ENCODE measurements at places on chromosomes 1 and 21.
A peak's percentile ranks its signal among the peaks of the same experiment; 100 is the strongest.

DNA sequence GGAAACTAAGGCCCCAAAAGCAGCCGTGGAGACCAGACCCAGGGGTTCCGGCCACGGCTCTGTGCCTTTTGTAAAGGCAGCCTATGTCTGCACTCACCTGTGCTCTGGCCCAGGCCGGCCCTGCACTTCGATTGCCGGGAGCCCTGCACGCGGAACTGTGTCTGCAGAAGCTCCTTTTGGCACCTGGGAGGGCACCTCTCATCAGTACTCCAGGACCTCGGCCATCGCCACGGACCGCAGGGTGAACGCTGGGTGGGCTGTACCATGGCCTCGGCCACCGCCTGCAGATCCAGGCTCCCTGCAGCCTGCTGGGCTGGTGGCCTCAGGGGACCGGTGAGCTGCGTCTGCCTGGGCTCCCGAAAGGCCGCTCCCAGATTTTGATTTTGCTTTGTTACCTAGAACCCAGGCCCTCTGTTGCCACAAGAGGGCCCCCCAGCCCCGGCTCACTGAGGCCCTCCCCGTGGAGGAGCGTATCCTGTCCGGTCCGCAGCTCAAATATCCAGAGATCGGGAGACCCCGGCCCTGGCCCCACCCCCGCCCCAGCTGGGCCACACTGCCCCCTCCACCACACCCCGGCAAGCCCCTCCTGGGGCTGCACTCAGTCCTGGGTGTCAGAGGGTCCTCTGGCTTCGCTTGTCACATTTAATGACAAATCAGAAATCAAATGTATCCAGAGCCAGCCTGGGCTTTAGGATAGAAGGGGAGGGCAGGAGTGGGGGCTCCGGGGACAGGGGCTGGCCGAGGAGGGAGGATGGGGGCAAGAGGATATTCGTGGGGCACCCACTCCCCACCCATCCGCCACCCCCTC, 60.2 kb upstream of the PDE9A start:
- DNase-seq: peak; percentile 34

DNA sequence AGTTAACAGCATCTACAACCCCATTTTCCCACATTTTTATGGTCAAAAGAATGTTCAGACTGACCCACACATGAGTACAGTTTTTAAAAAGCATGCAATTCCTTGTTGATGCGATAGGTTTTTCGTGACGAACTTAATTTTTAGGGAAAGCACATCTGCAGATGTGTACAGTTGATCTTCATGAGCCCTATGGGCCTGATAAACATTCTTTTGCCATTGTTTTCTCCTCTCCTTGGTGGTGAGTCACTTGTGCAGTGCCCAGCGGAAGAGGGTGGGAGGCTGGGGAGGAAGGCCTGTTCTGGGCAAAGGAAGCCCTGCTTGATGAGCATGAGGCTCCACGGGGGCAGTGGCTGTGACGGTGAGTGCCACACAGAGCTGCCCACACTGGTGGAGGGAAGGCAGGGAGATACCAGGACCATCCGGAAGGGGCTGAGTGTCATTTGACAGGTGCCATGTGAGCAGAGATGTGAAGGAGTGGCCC, 5.3 kb downstream of the ARF1 start:
- DNase-seq: no peak

GRCh38 chr1:12048372-12048771, 14.7 kb upstream of the TNFRSF8 start:
- DNase-seq: no peak

GRCh38 chr1:30645807-30646206, 77.6 kb downstream of the MATN1 start:
- DNase-seq: no peak

GRCh38 chr1:2471587-2472001, 4.5 kb upstream of the PLCH2 start:
- no peak for DNase-seq

- DNase-seq: peak; percentile 93
Observed at GRCh38 chr1:214551436-214552173, at the start of gene PTPN14. PTPN14 (minus strand) TSS chr1:214551602; CDS start chr1:214464803, 86,799 bp downstream.

DNA sequence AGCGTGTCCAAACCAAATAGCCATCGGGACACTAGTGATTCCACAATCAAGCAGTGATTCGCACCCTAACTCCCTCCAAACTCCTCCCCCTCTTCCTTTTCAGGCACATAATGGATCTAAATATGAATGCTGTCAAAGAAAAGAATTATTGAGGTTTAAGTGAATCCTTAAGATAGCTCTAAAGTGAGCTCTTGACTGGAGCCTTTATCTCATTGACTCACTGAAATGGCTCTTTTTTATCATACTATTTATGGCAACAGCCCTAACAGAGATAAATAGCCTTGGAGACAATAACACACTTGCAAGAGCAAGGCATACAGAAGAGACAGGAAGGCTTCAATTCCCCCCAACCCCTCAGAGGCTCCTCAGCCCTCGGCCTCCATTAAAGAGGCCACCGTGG, 143.3 kb downstream of the PLXNA2 start:
- DNase-seq: no peak

DNA sequence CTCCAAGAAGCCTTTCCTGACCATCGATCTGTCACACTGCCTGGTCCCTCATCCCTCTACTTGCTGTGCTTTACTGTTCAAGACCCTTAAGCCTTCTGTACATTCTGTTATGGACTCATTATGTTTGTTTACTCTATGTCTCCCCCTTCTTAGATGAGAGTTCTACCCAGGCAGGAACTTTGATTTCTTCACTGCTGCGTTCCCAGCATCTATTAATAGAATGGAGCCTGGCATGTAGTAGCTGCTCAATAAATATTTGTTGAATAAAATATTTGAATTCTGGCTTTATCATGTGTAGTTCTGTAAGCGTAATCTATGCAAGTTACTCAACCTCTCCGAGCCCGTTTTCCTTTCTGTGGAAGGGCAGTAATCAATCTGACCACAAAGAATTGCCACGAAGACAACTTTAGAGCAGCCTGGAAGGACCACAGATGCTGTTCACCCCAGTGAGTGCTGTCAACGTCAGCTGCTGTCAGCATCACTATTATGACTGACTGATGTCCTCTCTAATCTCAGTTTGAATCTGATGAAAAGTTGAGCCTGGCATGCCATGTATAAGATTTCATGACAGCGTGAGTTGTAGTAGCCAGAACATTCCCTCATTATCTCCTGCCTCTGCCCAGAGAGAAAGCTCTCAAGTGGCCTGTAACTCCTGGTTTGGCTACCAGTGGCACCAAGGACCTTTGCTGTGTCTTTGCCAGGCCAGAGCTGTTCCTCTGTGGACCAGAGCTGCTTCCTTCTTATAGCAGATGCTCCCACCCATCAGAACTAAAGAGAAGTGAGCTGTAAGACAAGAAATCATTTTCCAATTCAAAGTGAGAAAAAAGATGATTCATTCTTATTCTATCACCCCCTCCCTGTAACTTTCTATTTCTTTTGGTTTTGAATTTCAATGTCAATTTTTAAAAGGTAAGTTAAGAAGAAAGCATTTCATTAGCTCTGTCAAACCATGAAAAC, 94.5 kb downstream of the PRDM2 start:
- DNase-seq: no peak

DNA sequence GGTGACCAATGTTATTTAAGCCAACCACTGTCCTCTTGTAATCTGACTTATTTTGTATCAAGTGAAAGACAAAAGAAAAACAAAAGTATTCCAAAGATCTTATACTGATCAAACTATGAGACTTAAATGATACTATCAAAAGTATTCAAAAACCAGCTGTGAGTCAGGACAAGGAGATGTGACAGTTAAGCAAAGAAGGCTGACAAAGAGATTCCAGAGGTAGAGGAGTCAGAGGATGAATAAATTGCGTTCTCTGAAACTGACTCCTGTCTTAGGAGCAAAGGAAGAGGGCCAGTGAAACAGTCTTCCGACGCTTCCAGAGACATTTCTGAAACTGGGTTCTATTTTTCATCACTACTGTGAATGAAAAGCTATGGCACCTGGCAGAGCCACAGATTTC, 20.9 kb downstream of the TMEM50B start:
- no peak for DNase-seq

- no peak for DNase-seq
Observed at GRCh38 chr1:90809093-90809492, 92.0 kb upstream of the BARHL2 start.

DNA sequence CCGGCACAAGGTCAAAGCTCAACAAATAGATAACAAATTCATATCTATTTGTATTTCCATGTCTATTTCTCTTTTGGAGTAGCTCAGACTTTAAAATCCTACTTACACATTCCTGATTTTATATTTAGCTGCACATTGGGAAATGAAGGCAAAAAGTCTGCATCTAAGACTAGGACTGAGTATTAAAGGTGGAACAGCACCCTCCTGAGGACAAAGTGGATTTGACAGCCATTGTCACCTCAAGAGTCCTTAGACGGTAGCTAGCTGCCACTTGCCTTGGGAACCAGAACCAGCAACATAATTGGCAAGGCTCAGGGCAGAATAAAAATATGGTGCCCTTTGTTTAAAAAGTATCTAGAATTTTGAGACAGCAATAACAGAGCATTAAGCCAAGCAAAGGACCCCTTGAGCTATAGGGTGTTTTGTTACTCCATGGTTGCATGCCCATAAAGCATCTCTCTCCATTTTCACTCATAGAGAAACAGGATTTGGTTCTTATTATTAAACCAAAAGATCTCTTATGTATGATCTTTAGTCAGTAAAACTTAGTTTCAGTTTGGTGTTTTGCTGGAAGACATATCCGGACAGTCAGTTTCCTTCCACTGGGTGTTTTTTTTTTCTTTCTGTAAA, 30.0 kb upstream of the SGIP1 start:
- peak; percentile 78 for DNase-seq

DNA sequence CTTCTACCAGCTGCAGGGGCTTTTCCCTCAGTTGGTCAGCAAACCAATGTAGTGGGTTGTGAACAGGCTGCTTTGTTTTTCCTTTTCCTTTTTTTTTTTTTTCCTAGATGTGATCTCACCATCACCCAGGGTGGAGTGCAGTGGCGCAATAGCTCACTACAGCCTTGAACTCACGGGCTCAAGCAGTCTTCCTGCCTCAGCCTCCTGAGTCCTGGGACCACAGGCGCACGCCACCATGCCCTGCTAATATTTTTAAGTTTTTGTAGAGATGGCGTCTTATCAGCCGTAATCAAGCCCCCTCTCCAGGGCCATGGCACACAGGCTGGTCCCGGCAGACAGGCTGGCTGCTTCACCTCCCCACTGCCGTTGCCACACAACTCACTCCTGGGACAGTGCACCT, 3.4 kb upstream of the TRIM11 start:
- no peak for DNase-seq

DNA sequence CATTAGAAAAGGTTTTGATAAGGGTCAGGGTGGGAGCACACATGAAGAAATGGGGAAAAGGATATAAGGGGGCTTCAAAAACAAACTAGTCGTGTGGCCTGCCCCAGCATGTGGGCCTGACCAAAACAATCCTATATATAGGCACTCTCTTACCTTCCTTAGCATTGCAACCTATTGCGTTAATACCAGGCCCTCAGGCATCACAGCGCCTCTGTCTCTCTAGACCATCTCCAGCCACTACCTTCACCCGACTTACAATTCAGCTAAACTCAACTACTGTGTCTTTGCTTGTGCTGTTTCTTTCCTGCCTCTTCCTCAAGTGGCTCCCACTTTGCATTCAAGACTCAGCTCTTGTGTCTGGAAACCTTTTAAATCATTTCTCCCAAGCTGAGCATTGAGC, 47.0 kb upstream of the GJA5 start:
- DNase-seq: no peak

GRCh38 chr1:71651214-71651613, 570.4 kb upstream of the ZRANB2 start:
- DNase-seq: no peak

- no peak for DNase-seq
Observed at GRCh38 chr21:38307771-38308531, 51.2 kb downstream of the KCNJ15 start.

GRCh38 chr1:248695451-248696132, 7.0 kb downstream of the OR14I1 start:
- no peak for DNase-seq

GRCh38 chr1:12098786-12099185, 35.7 kb downstream of the TNFRSF8 start:
- no peak for DNase-seq

- DNase-seq: no peak
Observed at GRCh38 chr1:19799230-19800075, at the start of gene TMCO4. TMCO4 (minus strand) TSS chr1:19799916; CDS start chr1:19780758, 19,158 bp downstream.

DNA sequence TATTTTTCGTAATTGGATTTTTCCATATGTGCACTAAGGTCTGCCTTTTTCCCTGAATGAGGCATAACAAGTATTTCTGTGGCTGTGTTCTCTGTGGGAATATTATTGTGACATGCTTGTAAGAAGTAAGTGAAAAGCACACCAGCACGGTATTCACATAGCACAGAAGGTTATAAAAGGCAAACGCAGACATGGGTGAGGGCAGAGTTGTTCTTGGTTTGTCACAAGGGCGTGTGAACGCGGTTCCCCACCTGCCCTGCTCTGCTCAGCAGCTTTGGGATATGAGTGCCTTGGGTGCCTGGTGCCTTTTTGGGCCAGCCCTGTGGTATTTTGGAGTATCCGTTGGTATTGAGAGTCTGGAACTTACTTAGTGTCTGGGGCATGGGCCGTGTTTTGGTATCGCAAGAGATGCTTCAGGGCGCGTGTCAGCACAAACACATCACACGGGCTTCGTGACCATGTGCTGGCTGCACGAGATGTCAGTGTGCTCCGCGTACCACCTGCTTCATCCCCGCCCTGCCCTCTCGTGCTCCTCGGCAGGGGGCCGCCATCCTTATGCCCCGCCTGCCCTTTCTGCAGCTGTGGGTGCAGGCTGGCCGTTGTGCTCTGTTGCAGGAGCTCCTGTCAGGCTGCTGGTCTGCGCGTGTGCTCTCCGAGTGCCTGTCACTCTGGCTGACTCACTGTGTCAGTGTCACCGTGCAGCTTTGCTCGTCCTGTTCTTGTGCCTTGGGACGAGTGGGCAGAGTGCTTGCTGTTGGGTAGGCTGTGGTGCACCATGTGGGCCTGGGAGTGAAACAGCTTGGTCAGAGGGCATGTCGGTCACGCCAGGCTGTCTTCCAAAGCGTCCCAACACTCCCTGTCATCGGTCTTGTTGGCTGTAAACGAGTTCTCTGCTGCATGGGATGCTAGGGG, 15.0 kb downstream of the SKI start:
- DNase-seq: no peak

- DNase-seq: no peak
Observed at GRCh38 chr1:26861889-26862378, 1.0 kb upstream of the SFN start.

GRCh38 chr1:77623066-77623465, 59.4 kb downstream of the ZZZ3 start:
- no peak for DNase-seq

GRCh38 chr1:33092438-33092837, 11.5 kb downstream of the AZIN2 start:
- no peak for DNase-seq

DNA sequence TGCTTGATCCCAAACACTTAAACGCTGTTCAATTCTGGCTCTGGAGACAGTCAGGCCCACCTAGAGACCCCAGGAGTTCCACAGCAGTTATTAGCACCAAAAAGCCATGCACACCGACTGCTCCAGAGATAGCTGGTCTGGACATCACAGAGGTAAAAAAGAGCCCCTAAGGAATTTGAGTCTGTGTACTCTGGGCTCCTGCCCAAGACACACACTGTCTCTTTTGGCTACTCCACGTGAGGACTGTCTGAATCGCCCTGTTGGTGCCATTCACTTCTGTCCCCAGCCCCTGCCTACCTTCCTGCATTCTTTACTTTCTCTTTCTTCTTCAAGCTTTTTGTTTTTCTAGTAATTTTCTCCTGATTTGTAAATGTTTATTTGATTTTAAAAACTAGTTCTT, 197.4 kb downstream of the ADGRL2 start:
- DNase-seq: peak; percentile 59

- DNase-seq: no peak
Observed at GRCh38 chr1:167137332-167137781, 43.5 kb downstream of the STYXL2 start.

GRCh38 chr1:111569913-111570312, 49.7 kb upstream of the RAP1A start:
- no peak for DNase-seq

Measured in NCI-H446 (cell line).